C1 segment of cervical spinal cord (tissue), 14 donors: ENCODE measurements at places on chromosomes 5 and 9.

DNA sequence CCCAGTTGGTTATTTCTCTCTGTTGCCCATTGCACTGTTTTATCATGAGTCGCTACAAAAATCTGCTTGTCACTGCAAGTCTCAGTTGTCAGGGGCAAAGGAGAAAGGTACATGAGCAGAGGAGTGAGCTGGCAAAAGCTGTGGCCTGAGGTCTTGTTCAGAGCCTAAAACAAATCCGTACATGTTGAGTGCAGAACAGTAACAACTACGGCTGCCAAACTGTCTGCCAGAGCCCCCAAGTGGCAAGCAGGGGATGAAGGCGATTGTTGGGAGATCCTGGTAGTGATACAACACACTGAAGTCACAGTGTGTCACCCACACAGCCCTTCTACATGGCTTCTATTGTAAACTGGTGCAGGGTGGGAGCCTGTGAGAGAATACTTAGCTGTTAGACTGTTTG lies 50.9 kb downstream of the BRINP1 start:
- peak; percentile 23 for DNase-seq

DNA sequence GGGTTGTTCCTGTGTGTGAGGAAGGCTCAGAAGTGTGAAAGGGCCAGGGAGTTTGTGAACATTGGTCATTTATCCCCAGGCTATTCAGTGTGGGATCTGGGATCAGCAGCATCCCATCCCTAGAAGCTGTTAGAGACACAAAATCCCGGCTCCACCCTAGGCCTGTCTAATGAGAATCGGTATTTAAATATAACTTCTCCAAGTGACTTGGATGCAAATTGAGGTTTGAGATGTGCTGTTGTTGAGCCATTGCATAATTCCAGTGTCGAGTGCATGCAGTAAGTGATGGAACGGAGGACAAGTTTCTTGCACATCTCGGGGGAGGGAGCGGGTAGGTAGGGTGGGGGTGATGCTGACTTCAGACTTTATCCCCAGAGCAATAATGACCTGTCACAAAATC lies 138.3 kb downstream of the FBXL7 start:
- no peak for DNase-seq

- DNase-seq = no peak
Measured at GRCh38 chr5:54718656-54719055, 201.1 kb downstream of the SNX18 start.

- no peak for DNase-seq
Measured at GRCh38 chr5:73232266-73233041, 59.5 kb downstream of the TMEM174 start.

DNA sequence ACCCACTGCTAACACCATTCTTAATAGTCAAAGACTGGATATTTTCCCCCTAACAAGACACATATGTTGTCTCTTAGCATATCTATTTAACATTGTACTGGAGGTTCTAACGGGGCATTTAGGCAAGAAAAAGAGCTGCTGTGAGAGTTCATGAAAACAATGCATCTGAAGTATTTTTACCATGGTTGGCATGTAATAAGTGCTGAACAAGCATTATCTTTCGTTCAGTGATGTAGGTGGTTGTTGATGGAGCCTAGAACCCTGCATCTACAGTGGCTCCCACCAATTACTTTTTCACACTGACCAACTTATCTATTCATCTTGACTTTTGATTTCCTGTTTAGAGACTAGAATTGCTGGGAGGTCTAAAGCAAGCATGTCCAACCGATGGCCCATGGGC lies 12.8 kb downstream of the B4GALT1 start:
- DNase-seq = no peak

GRCh38 chr5:1019001-1019905 lies 10.7 kb downstream of the NKD2 start:
- DNase-seq = no peak

DNA sequence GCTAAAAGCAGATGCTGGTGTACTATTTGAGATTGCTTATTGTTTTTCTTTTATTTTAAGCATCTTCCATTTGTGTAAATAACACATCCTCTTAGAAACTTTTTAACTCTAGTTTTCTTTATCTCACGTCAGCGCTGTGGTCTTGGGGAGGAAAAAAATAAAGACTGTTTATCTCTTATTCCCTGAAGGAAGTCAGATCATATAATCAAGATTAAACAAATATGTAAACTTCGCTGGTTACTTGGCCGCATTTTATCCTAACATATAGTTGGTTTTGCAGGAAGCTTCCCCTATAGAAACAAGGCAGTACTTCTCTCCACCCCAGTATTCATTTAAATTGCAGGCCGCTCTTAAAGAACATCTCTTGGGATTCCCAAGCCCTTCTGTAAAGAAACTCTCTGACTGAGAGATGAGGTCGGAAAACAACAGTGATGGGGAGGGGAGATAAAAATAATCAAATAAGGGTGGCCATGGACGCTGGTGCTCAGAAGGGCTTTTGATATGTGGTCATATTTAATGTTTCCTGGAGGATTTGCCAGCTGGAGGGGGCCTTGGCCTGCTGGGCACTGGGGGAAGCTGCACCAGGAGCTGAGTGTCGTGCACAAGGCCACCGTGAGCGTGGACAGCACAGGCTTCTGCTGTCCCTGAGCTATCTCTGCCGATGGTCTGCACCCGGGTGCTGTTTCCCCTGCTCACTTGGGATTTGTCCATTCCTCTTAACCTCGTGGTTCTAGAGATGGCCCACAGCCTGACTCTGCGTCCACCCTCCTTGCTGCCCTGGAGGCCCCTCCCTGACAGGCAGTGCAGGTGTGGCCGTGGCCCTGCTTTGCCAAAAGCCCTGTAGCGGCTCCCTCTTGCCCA lies 23.8 kb downstream of the NEURL1B start:
- DNase-seq = no peak

DNA sequence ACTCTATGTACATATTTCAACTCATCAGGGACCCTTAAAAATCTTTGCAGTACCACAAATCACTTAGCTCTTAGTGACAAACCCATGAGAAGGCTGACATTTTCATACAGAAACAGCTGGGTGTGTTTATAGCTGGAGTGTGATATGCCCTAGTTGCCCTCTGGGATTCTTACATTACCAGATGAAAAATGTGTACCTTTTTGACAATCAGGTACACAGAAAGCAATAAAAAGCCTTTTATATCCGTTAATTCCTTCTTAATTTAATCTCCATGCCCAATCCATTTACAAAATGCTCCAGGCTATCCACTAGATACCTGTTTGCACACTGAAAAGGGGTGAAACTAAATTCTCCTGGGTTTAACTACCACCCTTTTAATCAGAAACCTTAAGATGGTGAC lies 222.9 kb downstream of the KIAA0825 start:
- no peak for DNase-seq

- DNase-seq = no peak
Measured at GRCh38 chr5:88672644-88673252, 210.2 kb downstream of the MEF2C start.

GRCh38 chr9:131238402-131239021 lies 37.8 kb downstream of the FAM78A start:
- DNase-seq = no peak

GRCh38 chr9:112569186-112569585 lies 82.6 kb downstream of the KIAA1958 start:
- no peak for DNase-seq

DNA sequence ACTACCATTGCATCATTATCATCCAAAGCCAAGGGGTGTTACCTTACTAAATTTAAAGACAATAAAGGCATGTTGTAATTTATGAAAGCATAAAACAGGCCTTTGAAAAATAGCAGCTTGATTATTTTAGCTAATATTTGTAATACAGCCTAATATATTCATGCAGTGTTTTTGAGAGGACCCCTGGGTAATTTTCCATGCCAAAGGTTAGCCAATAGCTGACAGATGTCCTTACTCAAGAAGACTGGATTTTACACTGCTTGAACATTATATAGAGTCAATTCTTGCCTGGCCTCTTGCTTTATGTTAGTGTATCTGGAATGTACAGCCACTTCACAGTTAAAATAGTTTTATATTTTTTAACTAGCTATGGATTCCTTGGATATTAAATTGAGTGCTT lies 337.8 kb upstream of the PAPPA start:
- no peak for DNase-seq

DNA sequence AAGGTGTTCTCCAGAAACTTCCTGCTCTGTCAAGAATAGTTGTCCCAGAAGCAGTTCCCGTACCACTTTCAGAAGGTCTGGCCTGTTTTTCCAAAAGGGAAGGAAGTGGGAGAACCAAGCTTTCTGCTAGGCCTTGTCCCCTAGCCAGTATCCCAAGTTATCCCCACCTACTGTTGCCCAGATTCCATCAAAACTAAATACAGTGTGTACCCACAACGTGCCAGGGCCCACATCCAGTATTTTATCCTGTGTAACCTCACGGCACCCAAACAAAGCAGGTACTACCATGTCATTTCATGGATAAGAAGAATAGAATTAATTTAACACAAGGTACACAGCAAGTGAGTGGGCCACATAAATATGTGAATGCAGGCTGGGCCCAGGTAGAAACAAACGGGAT lies 126.2 kb downstream of the CDK5RAP2 start:
- no peak for DNase-seq

- DNase-seq = no peak
Measured at GRCh38 chr5:1668141-1668721, 131.4 kb downstream of the MRPL36 start.

DNA sequence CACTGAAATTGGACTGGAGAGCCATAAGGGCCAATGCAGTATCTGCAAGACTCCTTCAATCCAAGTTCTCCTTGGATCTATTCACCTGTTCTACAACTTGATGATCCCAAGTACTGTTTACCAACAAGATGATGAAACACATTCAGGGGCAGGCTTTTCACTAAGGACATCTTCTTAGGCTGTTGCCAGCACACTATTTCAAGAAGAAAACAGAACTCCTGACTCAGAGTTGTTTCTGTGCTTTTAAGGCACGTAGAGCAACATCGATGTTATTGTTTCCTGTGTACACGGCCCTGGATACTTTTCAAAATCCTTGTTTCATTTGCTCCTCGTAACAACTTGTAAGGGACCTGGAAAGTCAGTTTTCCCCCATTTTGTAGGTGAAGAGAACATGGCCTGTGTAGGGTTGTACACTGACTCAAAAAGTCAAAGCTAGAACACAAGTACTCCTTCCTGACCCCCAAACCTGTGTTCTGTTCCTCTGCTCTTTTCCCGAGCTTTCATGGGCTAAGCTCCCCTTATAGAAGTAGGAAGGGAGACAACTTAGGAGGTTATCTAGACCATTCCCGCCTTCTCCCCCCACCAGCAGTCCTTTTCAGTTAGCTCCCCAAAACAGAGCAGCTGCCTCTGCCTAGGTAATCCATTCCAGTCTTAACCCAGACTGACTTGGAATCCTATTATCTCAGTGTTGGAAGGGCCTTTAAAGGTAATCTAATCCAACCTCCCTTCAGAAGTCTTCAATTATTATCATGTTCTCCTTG lies 5.2 kb upstream of the MGAT1 start:
- no peak for DNase-seq

- DNase-seq = no peak
Measured at GRCh38 chr5:102294886-102295395, 1.1 kb downstream of the SLCO4C1 start.

DNA sequence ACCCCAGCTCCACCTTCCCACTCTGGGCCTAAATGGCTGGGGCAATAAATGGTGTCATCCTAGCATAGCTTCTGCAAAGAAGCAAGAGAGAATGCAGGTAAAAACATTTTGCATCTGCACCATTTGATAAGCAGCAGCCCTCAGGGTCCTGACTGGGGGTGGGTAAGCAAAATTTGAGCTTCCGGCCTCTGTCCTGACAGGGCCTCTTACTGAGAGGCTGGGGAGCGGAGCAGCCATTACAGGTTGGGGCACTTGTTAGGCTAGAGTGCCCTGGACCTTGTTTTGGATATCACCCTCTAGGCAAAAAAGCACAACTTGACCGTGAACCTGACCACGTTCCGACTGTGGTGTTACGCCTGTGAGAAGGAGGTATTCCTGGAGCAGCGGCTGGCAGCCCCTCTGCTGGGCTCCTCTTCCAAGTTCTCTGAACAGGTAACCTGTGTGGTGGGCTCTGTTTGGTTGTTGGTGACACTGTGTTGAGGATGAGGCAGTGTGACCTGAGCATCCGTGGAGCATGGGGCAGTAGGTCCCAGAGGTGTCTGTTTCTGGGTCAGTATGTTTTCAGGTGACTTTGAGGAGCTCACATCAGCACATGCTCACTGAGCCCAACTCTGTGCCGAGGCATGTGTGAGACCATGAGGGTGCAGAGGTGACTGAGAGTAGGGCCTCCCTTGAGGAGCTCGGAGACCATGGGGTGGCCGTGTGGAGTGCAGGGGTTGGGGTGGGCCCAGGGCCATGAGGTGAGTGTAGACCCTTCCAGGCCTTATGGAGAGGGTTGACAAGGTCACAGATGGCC lies 23.1 kb downstream of the USP20 start:
- no peak for DNase-seq

DNA sequence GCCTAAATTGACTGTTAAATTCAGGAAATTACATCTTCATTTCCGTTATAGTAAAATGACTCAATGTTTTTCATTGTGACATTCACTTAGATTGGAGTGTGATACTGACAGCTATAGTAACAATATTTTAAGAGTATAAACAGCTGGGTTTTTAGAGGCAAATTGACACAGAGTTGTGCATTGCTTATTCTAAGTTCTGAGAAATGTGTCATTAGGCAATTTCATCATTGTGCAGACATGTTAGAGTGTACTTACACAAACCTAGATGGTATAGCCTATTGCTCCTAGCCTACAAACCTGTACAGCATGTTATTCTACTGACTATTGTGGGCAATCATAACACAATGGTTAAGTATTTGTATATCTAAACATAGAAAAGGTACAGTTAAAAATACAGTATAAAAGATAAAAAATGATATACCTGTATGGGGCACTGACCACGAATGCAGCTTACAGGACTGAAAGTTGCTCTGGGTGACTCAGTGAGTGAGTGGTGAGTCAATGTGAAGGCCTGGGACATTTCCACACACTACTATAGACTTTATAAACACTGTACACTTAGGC lies 132.7 kb downstream of the PDE4D start:
- DNase-seq = no peak

DNA sequence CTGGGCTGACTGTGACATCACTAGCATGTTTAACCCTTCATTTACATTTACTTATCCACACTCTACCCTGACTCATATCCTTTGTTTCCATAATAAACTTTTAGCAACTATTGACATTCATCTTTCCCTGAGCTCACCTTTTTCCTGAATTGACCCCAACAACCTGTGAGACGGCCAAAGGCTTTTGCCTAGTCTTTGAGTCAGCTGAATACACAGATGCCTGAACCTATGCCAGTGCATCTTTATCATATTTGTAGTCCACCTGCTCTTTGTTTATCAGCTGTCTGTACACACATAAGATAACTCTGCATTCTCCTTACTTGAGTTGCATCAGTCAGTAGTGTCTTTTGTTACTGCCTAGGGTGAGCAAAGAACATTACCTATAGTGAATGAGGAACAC lies 128.5 kb upstream of the HMHB1 start:
- DNase-seq = no peak

DNA sequence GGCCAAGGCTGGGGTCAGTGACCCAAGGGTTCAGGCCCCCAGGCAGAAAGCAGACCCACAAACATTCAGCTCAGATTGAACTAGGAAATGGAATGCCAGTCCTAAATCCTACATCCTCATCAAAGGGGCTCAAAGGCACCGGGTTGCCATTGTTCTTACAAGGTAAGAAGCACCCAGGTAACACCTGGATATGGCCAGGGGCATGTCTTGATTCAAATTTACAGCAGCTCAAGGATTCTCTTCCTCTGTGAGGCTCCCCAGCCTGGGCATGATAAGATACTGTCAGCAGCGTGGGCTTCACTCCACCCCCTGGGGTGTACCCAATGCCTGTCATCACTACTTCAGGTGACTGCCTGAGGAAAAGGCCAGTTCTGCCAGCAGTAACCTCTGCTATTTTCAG lies 92.1 kb upstream of the FSTL4 start:
- no peak for DNase-seq
